ENCODE measurements at places on chromosomes 2 and 18. TPM values are rescaled to one million over a fixed set of nuclear protein-coding genes. Genes with fewer than 3 reads are reported as not detected.

ANO7 gene
- polyA plus RNA-seq, result 0.81 TPM

GPR148 gene
- not detected for polyA plus RNA-seq

FIGN gene
- 0.74 TPM for polyA plus RNA-seq

DNA sequence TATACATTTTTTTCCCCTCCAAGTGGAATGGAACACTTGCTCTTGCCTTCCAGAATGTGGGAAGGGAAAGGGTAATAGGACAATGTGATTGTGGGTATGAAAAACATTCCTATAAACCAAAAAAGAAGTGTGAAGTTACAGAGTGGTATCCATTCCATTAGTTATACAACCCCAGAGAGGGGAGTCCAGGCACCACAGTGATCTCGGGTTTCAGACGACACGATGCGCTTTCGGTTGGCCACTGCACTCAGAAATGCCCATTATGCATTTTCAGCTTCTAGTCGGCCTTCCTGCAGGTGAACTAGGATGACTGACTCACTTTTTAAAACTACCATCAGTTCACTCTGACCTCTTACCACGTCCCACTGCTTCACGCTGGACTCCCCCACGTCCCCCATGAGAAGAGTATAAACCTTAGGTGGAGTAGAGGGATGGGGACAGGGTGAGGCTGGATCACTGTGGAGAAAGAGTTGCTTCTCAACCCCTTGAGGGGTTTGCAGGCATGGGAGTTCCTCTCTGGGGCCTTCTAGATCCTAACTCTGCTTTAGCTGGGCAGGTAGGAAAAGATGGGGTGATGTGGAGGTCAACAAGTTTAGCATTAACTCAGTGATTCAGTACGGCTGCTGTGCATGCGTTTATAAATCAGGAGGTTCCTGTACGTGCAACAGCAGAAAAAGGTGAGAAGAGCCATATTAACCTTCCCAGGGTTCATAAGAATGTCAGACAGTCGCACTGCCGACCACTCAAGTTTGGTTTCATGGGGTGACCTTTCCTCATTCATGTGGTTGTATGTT is 50.5 kb downstream of the ZNF532 start:
- no peak overlapping the region for H3K27ac ChIP-seq
- H3K27me3 ChIP-seq, result no peaks in the 10 kb centered on the region
- peaks cover 21% of the 10 kb centered on the region for H3K36me3 ChIP-seq
- DNase-seq, result no peak
- peaks cover 13% of the 10 kb centered on the region for H3K4me1 ChIP-seq

DNA sequence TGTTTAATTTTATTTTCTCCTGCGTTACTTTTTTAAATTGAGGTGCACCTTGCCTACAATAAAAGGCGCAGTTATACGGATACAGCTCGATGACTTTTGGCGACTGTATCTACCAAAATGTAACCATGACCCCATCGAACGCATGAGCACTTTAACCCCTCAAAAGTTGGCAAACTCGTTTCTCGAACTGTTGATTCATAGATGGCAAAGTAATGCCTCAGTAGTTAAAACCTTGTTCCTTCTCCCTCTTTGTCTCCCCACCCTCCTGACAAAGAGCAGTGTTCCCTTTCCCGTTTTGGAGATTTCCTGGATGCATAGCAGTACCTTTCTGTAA is 577 bp downstream of the MOGAT1 start:
- H3K4me3 ChIP-seq, result peak overlapping the region; percentile 60
- DNase-seq, result no peak
- no peak overlapping the region for H3K27ac ChIP-seq

DNA sequence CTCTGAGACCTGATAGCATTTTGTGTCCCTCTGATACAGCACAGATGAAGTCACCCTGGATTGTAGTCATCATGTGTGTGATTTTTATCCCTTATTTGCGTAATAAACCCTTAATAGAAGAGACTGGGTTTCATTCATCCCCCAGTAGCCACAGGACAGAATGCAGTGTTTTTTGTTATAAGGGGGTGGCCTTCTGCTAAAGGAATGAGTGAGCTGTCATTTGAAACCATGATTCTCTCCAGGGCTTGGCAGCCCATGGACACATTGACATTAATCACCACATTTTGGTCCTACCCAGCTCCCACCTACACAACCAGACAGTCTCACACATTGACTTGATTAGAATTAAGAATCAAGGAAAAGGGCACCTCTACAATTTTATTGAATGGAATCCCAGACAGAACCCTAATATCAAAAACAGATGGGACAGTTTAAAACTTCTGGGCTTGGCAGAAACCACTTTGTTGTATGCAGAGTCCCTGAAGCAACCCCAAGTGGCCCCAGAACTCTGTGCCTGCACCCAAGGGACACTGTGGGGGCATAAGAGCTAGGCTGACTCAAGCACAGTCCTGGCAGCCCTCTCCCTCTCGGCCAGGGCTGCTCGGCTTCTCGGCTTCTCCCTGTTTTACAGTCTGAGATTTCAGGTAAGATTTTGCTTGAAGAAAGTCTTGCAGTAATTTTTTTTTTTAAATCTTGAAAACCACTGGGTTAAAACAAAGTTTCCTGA is 254.0 kb upstream of the SLC14A2 start:
- H3K36me3 ChIP-seq, result no peaks in the 10 kb centered on the region
- peaks cover 31% of the 10 kb centered on the region for H3K4me1 ChIP-seq
- H3K4me3 ChIP-seq, result no peak overlapping the region
- H3K27me3 ChIP-seq, result no peaks in the 10 kb centered on the region
- no peak for DNase-seq

DNA sequence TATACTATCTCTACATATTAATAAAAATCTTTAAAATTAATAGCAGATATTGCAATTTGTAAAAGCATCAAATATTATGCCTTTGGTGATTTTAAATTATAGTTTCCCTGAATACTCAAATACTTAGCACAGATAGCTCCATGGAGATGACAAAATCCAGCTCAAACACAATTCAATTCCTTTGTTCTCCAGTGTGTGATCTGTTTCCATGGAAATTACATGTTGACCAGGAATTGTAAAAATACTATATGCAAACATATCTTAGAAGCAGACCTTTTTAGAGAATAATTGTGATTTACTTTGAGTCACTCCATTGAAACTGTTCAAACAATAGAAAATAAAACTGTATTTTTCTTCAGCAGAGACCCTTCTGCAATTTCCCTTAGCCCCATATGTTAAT is 68.3 kb downstream of the FAM161A start:
- H3K36me3 ChIP-seq, result no peaks in the 10 kb centered on the region
- no peak for DNase-seq
- no peaks in the 10 kb centered on the region for H3K4me1 ChIP-seq
- H3K27me3 ChIP-seq, result no peaks in the 10 kb centered on the region
- H3K27ac ChIP-seq, result no peak overlapping the region
- no peak overlapping the region for H3K4me3 ChIP-seq

DNA sequence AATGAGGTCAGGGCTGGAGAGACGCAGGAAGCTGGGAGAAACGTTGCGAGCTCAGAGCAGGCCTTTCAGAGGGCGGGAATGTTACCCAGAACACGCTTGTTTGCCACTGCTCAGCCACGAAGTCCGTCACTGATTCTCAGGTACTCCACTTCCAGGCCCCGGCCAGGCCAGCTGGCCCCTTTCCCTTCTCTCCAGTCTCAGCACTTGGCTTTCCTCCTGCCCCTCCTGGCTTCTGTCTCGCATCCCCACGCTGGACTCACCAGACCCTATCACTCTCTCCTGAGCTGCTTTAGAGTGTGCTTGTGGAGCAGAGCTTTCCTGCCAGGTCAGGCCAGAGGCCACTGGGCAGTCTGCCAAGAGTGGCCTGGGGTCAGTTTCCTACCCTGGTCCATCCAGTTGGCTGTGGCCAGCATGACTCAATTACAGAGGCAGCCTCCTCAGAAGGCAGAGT is 151.4 kb downstream of the TWIST2 start:
- peak; percentile 75 for DNase-seq
- no peaks in the 10 kb centered on the region for H3K27me3 ChIP-seq
- H3K27ac ChIP-seq, result no peak overlapping the region
- no peaks in the 10 kb centered on the region for H3K4me1 ChIP-seq
- H3K36me3 ChIP-seq, result no peaks in the 10 kb centered on the region

- H3K4me1 ChIP-seq, result no peaks in the 10 kb centered on the region
- H3K4me3 ChIP-seq, result no peak overlapping the region
- H3K36me3 ChIP-seq, result no peaks in the 10 kb centered on the region
- no peaks in the 10 kb centered on the region for H3K27me3 ChIP-seq
- no peak overlapping the region for H3K27ac ChIP-seq
- DNase-seq, result no peak
Measured at GRCh38 chr2:230582851-230583283, 129.8 kb upstream of the CAB39 start.

Measured in SK-N-SH (cell line).